Tibial artery (tissue), 4 donors: ENCODE measurements at places on chromosomes 6 and 20.

GRCh38 chr6:168494726-168495125 is 53.7 kb downstream of the SMOC2 start:
- no peaks in the 10 kb centered on the region for H3K27me3 ChIP-seq
- no peaks in the 10 kb centered on the region for H3K4me1 ChIP-seq
- H3K36me3 ChIP-seq = no peaks in the 10 kb centered on the region
- DNase-seq = no peak
- no peak overlapping the region for H3K27ac ChIP-seq

GRCh38 chr6:26032340-26033084 is 54.7 kb upstream of the HFE start:
- no peaks in the 10 kb centered on the region for H3K36me3 ChIP-seq
- no peaks in the 10 kb centered on the region for H3K27me3 ChIP-seq
- DNase-seq = no peak
- H3K4me1 ChIP-seq = no peaks in the 10 kb centered on the region
- H3K27ac ChIP-seq = peak overlapping the region; percentile 88

DNA sequence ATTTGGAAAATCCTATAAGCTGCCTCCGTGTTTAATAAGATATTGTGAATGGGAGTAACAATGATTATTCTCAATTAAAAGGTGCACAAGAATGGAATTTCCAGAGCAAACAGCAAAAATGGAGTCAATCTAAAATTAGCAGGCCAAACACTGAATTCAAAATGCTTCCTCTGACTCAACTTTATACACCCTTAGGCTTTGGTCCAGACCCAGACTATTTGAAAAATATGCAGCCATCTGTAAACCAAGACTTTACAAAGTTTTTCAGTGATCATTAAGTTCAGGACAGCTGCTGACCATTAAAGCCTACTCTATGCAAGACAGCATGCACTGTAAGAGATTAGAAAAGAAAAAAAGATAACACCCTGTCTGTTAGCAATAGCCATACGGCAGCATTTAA is 39.4 kb upstream of the CCN6 start:
- no peak for DNase-seq
- H3K27me3 ChIP-seq = no peaks in the 10 kb centered on the region
- H3K36me3 ChIP-seq = no peaks in the 10 kb centered on the region
- no peak overlapping the region for H3K4me3 ChIP-seq

- no peaks in the 10 kb centered on the region for H3K36me3 ChIP-seq
- no peak overlapping the region for H3K27ac ChIP-seq
- no peak overlapping the region for H3K4me3 ChIP-seq
- DNase-seq = no peak
- no peaks in the 10 kb centered on the region for H3K4me1 ChIP-seq
- no peaks in the 10 kb centered on the region for H3K27me3 ChIP-seq
Measured at GRCh38 chr6:39494998-39495397, 172.5 kb upstream of the KCNK16 start.

DNA sequence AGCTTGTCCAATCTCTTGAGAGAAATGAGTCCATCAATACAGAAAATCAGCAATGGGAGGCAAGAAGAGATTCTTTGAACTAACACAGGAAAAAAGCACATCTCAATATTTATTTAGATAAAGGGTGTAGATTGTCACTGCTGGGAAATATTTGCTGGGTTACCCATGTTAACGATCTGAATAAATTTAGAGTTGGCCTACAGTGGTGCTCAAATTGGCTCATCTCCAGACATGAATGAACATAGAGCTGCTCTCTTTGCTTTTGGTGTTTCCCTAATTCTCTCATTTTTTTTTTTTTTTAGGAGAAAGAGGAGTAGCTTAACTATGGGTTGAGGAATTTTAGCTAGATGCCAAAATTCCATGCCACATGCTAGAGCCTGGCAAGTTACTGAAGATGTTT is 471.2 kb downstream of the PKHD1 start:
- no peaks in the 10 kb centered on the region for H3K4me1 ChIP-seq
- no peaks in the 10 kb centered on the region for H3K27me3 ChIP-seq
- no peak overlapping the region for H3K27ac ChIP-seq
- H3K4me3 ChIP-seq = no peak overlapping the region

GRCh38 chr6:30169658-30170614 is 6.6 kb downstream of the TRIM15 start:
- H3K27ac ChIP-seq = no peak overlapping the region
- no peak for DNase-seq
- H3K36me3 ChIP-seq = no peaks in the 10 kb centered on the region
- H3K27me3 ChIP-seq = no peaks in the 10 kb centered on the region
- H3K4me1 ChIP-seq = peaks cover 7% of the 10 kb centered on the region

DNA sequence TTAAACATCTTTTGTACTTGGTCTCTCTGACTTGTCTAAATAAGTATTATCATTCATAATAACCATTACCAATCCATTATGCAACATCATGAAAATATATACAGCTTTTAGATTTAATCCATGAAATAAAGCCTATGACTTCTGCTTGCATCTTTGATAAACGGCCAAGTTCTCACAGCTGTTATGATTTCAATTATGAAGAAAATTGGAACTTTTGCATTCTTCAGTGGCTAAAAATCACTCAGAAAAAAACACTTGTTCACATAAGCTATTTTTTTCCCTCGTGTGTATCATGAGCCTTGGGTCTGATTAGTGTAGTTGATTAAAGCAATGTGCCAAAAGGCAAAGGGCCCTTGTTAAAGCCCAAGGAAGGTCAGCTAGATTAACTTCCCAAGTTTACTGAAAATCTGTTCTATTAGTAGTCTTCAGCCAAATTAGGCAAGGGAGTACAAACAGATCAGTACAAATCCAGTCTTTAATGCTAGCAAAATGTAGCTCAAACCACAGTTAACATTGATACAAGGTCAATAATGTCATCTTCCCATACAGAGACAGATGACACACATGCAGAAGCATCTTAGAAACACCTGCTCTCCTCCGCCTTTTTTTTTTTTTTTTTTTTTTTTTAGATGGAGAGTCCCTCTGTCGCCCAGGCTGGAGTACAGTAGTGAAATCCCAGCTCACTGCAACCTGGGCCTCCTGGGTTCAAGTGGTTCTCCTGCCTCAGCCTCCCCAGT is 69.9 kb downstream of the SGK1 start:
- H3K4me3 ChIP-seq = no peak overlapping the region
- H3K27ac ChIP-seq = no peak overlapping the region
- peaks cover 4% of the 10 kb centered on the region for H3K4me1 ChIP-seq
- DNase-seq = no peak
- H3K36me3 ChIP-seq = no peaks in the 10 kb centered on the region

- DNase-seq = no peak
- no peaks in the 10 kb centered on the region for H3K27me3 ChIP-seq
- H3K4me3 ChIP-seq = no peak overlapping the region
- no peak overlapping the region for H3K27ac ChIP-seq
- no peaks in the 10 kb centered on the region for H3K4me1 ChIP-seq
Measured at GRCh38 chr6:155782320-155782731, 326.7 kb upstream of the NOX3 start.

DNA sequence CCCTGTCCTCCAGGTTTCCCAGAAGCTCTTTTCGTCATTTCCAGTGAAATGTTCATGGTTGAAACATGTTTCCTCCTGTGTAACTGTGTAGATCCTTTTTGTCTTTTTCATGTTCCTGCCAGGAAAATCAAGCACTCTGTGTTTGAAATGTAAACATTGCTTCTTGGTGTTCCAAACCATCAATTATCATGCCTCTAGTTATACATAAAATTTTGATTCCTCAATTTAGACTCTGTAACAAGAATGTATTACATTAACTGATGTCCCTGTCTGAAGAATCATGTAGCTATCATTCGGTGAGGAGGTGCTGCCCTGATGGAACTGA is 546.3 kb upstream of the CITED2 start:
- H3K4me3 ChIP-seq = no peak overlapping the region
- no peak overlapping the region for H3K27ac ChIP-seq
- no peaks in the 10 kb centered on the region for H3K36me3 ChIP-seq
- no peaks in the 10 kb centered on the region for H3K4me1 ChIP-seq

DNA sequence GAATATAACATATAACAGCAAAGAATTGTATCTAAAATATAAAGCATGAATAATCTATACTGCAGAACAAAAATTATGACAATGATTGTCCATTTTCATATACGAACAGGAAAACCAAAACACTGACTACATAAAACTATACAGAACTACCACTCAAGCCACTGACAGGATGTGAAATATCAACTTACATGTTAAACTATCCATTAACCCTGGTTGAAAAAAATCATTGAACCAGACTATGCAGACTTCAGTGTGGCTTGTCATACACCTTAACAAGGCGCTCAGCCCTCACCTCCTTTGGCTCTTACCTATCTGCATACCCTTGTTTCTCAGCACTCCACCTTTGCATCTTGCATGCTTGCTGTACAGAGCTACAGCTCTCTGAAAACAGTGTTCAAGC is 34.9 kb downstream of the ASCC3 start:
- H3K4me3 ChIP-seq = no peak overlapping the region
- H3K27me3 ChIP-seq = no peaks in the 10 kb centered on the region
- H3K4me1 ChIP-seq = no peaks in the 10 kb centered on the region
- no peak overlapping the region for H3K27ac ChIP-seq

GRCh38 chr6:77339926-77340325 is 123.4 kb downstream of the HTR1B start:
- no peaks in the 10 kb centered on the region for H3K27me3 ChIP-seq
- peaks cover 27% of the 10 kb centered on the region for H3K4me1 ChIP-seq
- DNase-seq = no peak
- H3K36me3 ChIP-seq = no peaks in the 10 kb centered on the region

GRCh38 chr20:57280221-57280620 is 13.8 kb upstream of the BMP7 start:
- no peaks in the 10 kb centered on the region for H3K27me3 ChIP-seq
- H3K4me3 ChIP-seq = no peak overlapping the region
- DNase-seq = no peak
- H3K4me1 ChIP-seq = no peaks in the 10 kb centered on the region
- no peaks in the 10 kb centered on the region for H3K36me3 ChIP-seq

DNA sequence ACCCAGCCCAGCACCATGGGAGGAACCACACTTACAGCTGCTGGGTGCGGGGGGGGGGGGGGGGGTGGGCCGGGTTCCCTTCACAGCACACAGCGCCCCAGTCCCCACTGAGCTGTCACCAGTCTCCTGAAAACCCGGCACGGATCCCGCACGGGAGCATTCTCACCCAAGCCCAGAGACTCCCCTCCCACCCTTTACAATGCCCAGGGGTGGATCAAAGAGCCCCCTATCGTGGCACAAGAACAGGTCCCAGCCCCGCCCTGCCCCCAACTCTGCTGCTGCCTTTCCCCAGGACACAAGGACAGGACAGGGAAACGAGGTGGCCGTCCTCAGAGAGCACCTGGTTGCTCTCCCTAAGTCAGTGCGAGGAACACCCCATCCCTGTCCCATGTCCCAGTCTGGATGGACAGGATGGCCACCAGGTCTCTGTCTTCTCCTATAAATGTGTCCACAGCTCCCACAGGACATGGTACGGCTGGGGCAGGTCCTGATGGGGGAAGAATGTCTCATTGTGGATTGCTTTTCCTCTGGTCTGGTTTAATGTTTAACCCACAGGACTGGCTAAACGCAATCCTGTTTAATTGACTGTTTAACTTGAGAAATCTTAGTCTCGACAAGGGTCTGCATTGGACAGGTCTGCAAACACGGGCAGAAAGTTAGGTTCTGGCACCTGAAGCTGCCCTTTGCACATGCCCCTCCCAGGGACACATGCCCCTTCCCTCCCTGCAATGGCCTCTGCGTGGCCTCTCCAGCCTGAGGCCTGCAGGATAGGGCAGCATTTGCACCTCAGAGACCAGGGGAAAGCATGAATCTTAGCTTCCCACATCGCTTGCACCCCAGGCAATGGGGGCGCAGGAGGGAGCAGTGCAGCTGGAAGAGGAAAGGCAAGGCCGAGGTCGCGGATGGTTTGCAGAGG is 45.3 kb downstream of the DACT2 start:
- no peaks in the 10 kb centered on the region for H3K4me1 ChIP-seq
- no peak for DNase-seq
- no peak overlapping the region for H3K4me3 ChIP-seq
- H3K36me3 ChIP-seq = no peaks in the 10 kb centered on the region
- H3K27me3 ChIP-seq = no peaks in the 10 kb centered on the region

GRCh38 chr6:16944596-16944995 is 157.3 kb upstream of the STMND1 start:
- H3K4me3 ChIP-seq = no peak overlapping the region
- H3K36me3 ChIP-seq = no peaks in the 10 kb centered on the region
- peaks cover 5% of the 10 kb centered on the region for H3K4me1 ChIP-seq
- H3K27ac ChIP-seq = no peak overlapping the region
- no peak for DNase-seq
